ENCODE measurements at places on chromosomes 2 and 18. TPM values are rescaled to one million over a fixed set of nuclear protein-coding genes. Genes with fewer than 3 reads are reported as not detected.

Gene IL37
- not detected for total RNA-seq

Gene ARHGEF4
- 2.2 TPM for total RNA-seq

Gene IL36B
- not detected for total RNA-seq

Gene TRIM43
- not detected for total RNA-seq

Gene SPEG
- total RNA-seq: 7.8 TPM

Gene RGPD6
- total RNA-seq: 12.3 TPM

Gene TDRD15
- not detected for total RNA-seq

Gene LYG1
- total RNA-seq: 0.16 TPM

Gene UGT1A6
- total RNA-seq: not detected

Gene MARCHF7
- total RNA-seq: 61.5 TPM

Gene UGGT1
- total RNA-seq: 52.8 TPM

Gene MOGAT1
- not detected for total RNA-seq

Gene GATA6
- 3.5 TPM for total RNA-seq

Gene RAPH1
- total RNA-seq: 15.6 TPM

Gene CD207
- not detected for total RNA-seq

Gene CFC1
- not detected for total RNA-seq

Gene GKN2
- not detected for total RNA-seq

Gene TMEM17
- total RNA-seq: 1.9 TPM

Gene IRS1
- 11.7 TPM for total RNA-seq

Gene HOXD8
- total RNA-seq: not detected

Gene ATIC
- 17.2 TPM for total RNA-seq

Gene TMEFF2
- 2.2 TPM for total RNA-seq

Gene ITGA6
- 5.3 TPM for total RNA-seq

Gene CAPN14
- 0.16 TPM for total RNA-seq

Gene CDH20
- not detected for total RNA-seq

Gene MC5R
- total RNA-seq: not detected

Gene ABCG5
- not detected for total RNA-seq

Gene FN1
- 2,780 TPM for total RNA-seq

Gene LNPK
- 16.7 TPM for total RNA-seq

Gene MAP3K19
- not detected for total RNA-seq

Gene SCN3A
- total RNA-seq: 0.17 TPM

Gene SMCHD1
- total RNA-seq: 59.9 TPM

Gene CARF
- 5.4 TPM for total RNA-seq

Gene RIT2
- not detected for total RNA-seq

Gene LCT
- total RNA-seq: 0.09 TPM

Gene CDH7
- not detected for total RNA-seq

Gene BCL2L11
- total RNA-seq: 5.9 TPM
